ENCODE measurements at places on chromosomes 5 and 9.
A peak's percentile ranks its signal among the peaks of the same experiment; 100 is the strongest.

GRCh38 chr9:85742597-85742936, 813 bp upstream of the AGTPBP1 start:
- no peak for DNase-seq

DNA sequence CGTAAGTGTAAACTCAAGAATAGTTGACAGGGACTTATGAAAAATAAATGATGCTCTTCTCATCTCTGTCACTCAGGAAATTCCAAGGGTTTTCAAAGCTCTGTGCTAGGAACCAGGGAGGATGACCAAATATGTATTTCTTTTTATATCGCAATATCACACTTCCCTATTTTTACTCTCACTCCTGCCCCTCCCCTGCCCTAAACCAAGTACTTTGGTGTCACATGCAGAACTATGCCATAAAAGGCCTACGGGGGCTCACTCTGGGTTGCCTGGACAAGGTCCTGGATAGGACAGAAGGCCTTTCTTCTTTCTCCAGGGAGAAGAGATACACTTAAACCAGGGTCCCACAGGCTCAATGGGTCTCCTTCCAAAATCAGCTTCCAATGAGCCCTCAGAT, 8.3 kb upstream of the RETREG1 start:
- DNase-seq, result no peak

GRCh38 chr5:100130307-100130706, 404.9 kb upstream of the FAM174A start:
- no peak for DNase-seq

GRCh38 chr9:89647366-89648128, 42.7 kb downstream of the GADD45G start:
- DNase-seq, result no peak

GRCh38 chr9:131049829-131050715, 41.1 kb downstream of the LAMC3 start:
- no peak for DNase-seq

DNA sequence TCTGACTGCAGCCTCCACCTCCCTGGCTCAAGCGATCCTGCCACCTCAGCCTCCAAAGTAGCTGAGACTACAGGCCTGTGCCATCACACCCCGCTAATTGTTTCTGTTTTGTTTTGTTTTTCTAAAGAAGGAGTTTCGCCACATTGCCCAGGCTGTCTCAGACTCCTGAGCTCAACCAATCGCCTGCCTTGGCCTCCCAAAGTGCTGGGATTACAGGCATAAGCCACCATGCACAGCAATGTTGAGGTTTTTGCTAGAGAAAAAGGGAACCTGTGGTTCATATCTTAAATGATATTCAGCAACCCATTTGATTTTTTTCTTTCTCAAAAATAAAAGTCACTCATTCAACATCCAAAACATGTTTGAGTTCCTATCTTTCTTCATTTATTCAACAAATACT, 20.4 kb upstream of the DELE1 start:
- DNase-seq, result no peak

DNA sequence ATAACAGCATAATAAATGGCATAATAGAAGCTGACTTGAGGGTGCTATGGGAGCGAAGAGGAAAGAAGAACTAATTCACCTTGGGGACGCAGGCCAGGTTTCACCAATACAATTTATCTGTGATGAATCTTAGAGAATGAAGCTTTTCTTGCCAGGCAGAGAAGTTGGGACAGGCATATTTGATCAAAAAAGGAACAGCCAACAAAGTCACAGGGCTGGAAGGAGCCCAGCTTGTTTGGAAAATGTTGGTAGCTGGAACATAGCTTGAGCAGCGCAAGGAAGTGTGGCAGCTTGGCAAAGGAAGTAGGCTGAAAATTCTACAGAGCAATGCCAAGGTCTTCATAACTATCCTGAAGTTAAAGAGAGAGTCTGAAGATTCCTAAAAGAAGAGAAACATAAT, 181.5 kb upstream of the OR13F1 start:
- no peak for DNase-seq

- DNase-seq, result peak; percentile 54
Measured at GRCh38 chr9:98333703-98334582, 78.5 kb upstream of the TBC1D2 start.

DNA sequence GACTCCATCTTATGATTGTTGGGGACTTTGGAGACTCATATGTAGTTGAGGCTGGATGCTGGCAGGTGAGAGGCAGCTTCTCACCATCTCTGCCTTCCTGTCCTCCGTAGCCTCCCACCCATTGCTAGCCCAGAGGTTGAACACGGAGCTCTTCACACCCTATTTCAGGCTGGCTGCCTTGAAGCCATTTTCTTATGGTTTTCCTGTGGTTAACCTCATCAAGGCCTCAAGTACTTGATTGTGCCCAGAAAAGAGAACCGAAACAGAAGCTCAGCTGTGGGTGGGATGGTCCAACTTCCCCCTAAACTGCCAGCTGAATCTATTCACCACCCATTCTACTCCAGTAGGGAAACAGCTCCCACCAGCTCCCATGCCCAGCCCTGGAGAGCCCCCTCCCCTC, 102.9 kb downstream of the LIFR start:
- DNase-seq, result no peak

- DNase-seq, result no peak
Measured at GRCh38 chr5:169657127-169657526, 20.1 kb downstream of the DOCK2 start.

GRCh38 chr9:117437283-117437682, 22.4 kb upstream of the ASTN2 start:
- DNase-seq, result no peak

- peak; percentile 27 for DNase-seq
Measured at GRCh38 chr5:120432861-120433260, 31.2 kb upstream of the PRR16 start.

DNA sequence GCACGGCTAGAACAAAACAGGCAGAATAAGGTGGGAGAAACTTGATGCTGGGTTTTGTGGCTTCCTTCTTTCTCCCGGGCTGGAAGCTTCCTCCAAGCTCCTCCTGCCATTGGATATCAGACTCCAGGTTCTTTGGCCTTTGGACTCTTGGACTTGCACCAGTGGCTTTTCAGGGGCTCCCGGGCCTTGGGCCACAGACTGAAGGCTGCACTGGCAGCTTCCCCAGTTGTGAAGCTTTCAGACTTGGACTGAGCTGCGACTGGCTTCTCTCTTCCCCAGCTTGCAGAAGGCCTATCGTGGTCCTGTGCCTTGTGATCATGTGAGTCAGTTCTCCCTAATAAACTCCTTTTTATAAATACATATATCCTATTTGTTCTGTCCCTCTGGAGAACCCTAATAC, 364.4 kb downstream of the DNAH5 start:
- DNase-seq, result no peak

DNA sequence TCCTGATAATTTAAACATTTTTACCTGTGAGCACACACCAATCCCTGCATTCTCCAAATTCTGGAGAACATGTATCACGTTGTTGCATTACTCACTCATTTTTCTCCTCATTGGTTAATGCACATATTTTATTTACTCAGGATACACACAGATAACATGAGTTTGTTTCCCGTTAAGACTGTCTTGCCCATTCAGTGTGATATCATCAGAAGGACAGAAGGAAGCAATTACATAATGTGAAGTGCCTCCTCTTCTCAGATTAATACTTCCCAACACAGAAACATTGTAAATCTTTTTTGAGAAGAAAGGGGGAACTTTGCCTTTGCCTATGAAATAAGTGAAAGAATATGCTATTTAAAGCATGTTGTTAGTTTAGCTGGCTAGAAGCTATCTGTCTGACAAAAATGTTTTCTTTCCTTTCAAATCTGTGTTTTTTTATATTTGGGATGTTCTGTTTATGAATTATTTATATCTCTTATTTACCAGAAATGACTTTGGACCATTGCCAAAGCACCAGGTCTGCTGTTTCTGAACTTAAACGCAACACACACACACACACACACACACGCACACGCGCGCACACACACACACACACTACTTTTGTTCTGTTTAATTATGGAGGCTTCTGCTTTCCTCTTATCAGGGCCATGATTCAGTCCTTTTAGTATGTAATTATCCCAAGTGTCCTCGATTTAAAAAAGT, 186.5 kb downstream of the CHSY3 start:
- DNase-seq, result no peak

GRCh38 chr9:23771746-23772384, 54.2 kb downstream of the ELAVL2 start:
- no peak for DNase-seq

GRCh38 chr9:17021387-17021970, 113.4 kb upstream of the CNTLN start:
- no peak for DNase-seq

- no peak for DNase-seq
Measured at GRCh38 chr9:93203026-93203717, 19.2 kb downstream of the WNK2 start.

DNA sequence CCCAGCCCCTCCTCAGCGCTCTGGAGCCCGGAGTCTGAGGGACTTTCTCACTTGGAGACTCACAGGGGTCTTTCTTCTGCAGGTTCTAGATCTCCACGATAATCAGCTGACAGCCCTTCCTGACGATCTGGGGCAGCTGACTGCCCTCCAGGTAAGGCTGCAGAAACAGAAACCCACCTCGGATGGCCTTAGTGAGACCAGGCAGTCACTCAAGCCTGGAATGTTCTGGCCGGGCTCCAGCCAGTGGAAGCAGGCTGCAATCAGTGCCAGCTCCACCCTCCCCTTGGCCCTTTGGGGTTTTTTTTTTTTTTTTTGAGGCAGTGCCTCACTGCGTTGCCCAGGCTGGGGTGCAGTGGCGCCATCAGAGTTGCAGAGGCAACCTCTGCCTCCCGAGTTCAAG, 7.6 kb downstream of the LRSAM1 start:
- DNase-seq, result no peak

DNA sequence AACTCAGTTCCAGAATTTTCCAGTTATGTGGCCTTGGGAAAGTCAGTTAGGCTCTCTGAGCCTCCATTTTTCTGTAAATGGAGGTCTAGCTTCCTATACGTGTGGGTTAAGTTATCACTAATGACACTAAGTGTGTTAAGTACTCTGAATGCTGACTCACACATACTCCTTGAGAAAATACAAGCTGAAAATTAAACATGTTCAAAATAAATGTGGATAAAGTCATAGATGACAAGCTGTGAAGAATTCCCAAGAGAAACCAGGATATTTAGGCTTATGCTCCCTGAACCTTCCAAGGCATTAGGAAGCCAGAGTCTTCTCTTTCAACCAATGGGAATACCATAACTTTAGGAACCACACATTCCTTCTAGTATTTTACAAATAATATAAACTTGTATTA, 58.1 kb downstream of the ABCA1 start:
- DNase-seq, result no peak

DNA sequence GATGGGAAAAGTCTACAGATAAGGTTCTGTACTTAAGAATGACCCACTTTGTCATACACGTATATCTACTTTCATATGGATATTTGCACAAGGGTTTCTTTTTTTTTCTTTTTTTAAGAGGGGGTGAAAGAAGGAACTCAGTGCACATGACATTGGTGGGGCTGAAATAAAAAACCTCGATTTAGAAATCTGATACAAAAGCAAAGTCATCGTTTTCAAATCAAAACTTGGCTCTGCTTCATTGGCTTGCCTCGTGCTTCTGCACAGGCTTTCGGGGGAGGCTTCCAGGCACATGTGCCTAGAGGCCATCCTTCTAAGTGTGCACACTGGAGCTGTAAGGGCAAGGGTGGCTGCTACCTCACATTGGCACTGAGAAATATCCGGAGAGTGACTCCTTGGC, 31.1 kb downstream of the PTTG1 start:
- no peak for DNase-seq

GRCh38 chr5:108749128-108749861, 1.6 kb downstream of the FER start:
- DNase-seq, result no peak

- peak; percentile 57 for DNase-seq
Measured at GRCh38 chr5:36507332-36507952, 99.0 kb upstream of the SLC1A3 start.

- DNase-seq, result no peak
Measured at GRCh38 chr5:56158331-56158960, 74.7 kb downstream of the ANKRD55 start.

DNA sequence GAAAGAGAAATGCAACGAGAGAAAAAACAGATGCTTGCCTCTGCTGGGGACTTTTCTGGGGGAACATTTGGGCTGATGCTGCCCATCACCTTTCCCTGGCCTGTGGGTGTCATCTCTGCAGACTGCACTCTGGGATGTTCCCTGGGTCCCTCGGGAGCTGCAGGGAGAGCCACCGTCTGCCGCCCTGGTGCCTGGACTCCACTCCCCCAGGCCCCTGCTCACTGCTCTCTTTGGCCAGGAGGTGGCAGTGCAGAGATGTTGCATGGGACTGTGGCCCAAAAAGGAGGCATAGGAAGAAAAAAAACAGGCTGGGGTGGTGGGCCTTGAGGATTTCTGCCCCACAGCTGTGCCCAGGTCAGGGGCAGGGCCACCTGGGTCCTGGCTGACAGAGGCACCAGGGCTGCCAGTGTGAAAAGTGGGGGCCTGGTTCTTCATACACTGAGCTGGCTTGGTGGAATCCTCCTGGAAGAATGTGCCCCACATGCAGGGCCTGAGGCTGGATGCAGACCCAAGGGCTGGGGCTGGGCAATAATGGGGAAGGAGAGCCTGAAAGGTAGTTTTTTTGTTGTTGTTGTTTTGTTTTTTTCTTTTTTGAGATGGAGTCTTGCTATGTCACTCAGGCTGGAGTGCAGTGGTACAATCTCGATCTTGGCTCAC, 353.6 kb downstream of the SLIT3 start:
- DNase-seq, result peak; percentile 6

DNA sequence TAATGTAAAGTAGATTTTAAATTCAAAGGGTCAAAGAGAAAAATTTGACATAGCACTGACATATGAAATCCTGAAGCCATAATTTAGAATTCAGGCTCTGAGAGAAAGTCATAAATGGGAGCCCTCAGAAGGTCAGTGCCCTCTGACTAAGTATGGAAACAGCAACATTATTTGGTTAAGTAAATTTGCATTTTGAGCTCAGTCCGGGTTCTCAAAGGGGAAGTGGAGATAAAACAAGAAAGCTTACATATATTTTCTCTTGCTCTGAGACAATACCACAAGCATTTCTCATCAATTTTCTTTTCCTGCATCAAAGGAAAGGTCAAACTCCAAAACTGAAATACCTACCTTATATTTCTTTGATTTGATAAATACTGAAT, 348.0 kb downstream of the SEMA5A start:
- no peak for DNase-seq

DNA sequence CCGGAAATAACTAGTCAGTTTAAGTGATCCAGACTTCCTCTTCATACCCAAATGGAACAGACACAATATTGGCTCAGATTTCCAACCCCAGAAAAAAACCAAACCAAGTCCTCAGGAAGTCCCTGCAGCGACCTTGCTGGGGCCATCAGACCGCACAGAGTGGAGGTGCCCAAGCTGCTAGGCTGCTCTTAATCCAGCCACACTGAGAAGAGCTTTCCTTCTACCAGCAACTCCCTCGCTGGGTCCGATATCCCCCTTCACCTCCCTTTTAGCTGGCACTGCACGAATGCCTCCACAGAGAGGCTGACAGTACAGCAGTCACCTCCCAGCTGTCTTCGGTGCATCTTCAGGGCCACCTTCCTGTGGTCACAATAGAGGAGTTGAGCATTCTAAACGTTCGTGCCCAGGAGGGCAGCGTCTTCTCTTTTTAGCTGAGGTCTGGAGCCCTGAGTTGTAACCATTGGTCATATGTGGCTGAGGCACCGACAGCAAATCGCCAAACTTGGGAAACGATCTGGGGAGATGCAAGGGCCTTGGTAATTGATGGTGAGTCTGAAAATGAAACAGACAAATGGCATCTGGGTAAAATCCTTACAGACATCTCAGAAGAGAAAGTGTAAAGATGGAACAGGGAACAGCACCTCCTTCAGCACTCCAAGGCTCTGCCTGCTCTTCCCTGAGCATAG, 5.7 kb downstream of the NAIF1 start:
- no peak for DNase-seq
